Activated naive CD4-positive, alpha-beta T cell treated with anti-CD3 and anti-CD28 coated beads, Interleukin-2, amount 50 U/mL, for 72 hours (primary cell): ENCODE measurements at places on chromosomes 4 and X.

GRCh38 chr4:150818661-150819060, 196.4 kb downstream of the LRBA start:
- no peak for DNase-seq

DNA sequence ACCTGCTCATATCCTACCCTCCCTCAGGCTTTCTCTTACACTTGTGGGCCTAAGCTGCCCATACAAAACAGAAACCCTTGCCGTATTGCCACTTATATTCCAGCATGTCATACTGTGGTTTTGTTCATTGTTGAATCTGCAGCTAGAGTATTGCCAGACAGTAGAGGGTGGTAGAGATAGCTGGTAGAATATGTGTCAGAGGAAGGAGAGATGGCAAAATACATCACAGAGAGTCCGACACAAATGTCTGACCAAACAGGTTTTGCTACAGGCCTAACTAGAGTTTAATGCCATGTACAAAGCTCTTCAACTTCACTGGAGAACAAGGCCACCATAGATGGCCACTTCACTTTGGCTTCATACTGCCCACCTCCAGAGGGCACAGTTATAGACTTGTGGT, 160.1 kb downstream of the EFHC2 start:
- no peak for DNase-seq

- no peak for DNase-seq
These were observed 93.6 kb downstream of the DTHD1 start for GRCh38 chr4:36374836-36375511.

DNA sequence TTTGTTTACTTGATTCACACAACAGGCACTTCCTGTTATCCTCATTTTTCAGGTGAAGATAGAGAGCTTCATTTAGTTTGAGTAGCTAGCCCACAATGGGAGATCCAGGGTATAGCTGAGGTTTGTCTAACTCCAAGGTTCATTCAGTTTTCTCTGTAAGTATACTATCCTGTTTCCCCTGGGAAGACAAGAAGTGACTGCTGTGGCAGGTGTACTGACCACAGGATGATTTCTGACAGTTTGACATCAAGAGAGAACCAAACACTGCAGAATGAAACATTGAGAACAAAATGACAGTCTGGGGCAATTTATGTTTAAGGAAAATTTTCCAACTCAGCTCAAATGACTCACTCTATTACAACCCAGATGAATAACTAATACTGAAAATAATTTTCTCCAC, 958.0 kb downstream of the STPG2 start:
- DNase-seq, result no peak

DNA sequence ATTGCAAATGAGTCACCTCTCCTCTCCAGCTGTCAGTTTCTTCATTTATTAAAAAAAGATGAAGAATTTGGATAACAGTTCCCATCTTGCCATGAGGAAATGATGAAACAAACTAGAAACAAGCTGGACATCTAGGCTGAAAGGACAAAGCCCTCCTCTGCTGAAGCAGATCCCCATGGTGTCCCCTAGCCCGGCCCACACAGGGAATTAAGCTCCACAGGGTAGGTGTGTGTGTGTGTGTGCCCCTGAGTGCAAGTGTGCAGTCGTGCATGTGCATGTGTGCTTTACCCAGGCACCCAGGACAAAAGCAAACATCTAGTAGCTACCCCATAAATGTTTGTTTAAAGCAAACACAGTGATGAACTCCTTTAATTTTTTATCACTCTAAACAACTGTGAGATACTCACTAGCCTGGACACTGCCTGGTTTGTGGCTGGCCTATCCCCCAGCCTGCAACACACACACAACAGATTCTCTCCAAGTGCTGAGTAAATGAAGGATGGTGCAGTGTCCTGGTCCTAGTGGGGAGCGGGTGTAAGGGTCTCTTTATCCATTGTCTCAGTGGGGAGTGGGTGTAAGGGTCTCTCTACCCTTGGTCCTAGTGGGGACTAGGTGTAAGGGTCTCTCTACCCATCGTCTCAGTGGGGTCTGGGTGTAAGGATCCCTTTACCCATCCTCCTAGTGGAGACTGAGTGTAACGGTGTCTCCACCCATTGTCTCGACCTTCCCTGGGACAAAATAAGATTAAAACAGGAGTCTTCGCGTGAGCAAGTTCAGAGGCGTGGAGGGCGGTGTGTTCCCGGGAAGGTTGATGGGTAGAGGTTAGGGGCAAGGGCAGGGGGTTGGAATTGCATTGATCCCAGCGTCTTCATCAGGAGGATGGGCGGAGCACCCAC, 688 bp upstream of the EVC start:
- no peak for DNase-seq

DNA sequence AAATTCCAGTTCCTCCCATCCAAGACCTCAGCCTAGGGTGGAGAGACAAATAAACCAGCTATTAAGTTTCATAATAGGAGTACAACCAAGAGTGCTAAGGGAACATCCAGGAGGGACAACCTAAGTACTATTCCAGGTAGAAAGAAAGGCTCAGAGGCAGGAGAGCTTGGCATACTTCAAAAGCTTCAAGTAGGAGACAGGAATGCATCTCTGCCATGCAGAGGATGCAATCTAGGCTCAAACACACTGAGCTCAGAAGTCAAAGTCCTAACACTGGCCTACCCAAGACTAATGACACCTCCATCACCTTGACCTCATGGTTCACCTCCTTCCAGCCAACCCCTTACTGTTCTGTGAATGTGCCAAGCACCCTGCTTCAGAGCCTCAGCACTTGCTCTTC, 8.1 kb downstream of the WDFY3 start:
- DNase-seq, result no peak
